ELF-1 (cell line): ENCODE measurements at places on chromosomes 3 and 15.

GRCh38 chr3:105222568-105223093 is 144.1 kb upstream of the ALCAM start:
- DNase-seq: peak; percentile 2

DNA sequence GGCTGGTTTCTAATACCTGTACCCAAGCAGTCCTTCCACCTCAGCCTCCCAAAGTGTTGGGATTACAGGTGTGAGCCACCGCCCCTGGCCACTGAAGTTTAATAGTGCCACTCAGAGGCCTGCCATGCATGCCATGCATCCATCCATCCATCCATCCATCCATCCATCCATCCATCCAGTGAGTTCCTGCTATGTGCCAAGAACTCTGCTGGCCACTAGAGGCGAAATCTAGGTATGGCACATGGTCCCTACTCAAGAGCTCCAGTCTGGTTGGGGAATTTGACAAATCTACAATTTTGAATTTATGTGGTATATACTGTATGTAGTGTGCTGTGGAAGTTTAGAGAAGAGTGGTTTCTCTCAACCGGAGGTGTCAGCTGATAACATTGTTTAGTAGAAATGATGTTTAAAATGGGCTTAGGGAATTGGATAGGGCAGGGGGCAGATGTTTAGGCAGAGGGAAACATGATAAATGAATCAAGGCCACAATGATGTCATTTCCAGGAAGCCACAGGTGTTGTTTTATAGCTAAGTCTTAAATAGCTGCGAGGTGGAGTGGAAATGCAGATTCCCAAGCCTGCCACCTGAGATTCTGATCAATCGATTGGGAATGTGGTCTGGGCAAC is 384.4 kb upstream of the C2CD4B start:
- DNase-seq: no peak

- peak; percentile 49 for DNase-seq
Measured at GRCh38 chr3:58175437-58176184, 35.2 kb downstream of the DNASE1L3 start.

- no peak for DNase-seq
Measured at GRCh38 chr3:134952371-134952770, 157.3 kb downstream of the EPHB1 start.

GRCh38 chr15:33100314-33100713 is 94.2 kb downstream of the FMN1 start:
- DNase-seq: no peak
